Hair follicle dermal papilla cell (primary cell): ENCODE measurements at places on chromosomes 3 and 15. TPM values are rescaled to one million over a fixed set of nuclear protein-coding genes. Genes with fewer than 3 reads are reported as not detected.

The GXYLT2 gene
- total RNA-seq: 37.8 and 48.0 TPM in 2 replicates

The C2CD4B gene
- not detected in 2 replicates for total RNA-seq

The LXN gene
- total RNA-seq: 9.1 and 13.6 TPM in 2 replicates

The AHSG gene
- not detected in 2 replicates for total RNA-seq

The SLC4A7 gene
- total RNA-seq: 111 and 136 TPM in 2 replicates

The CLDN16 gene
- total RNA-seq: not detected in 2 replicates

The BAHD1 gene
- total RNA-seq: 13.7 and 17.8 TPM in 2 replicates

The CFAP100 gene
- not detected in 2 replicates for total RNA-seq

The MEGF11 gene
- total RNA-seq: under 0.01 TPM in 1 of 2 replicates, not detected in the other

The TMEM266 gene
- 0.12 and 0.16 TPM in 2 replicates for total RNA-seq

The GOLGA8J gene
- total RNA-seq: not detected in 2 replicates

The FOXB1 gene
- not detected in 2 replicates for total RNA-seq

The OXSR1 gene
- total RNA-seq: 53.2 and 56.1 TPM in 2 replicates

The DUOXA2 gene
- not detected in 2 replicates for total RNA-seq

The ACTRT3 gene
- 9.2 TPM in 2 replicates for total RNA-seq

The ACOX2 gene
- 24.7 and 28.1 TPM in 2 replicates for total RNA-seq

The RTP3 gene
- not detected in 2 replicates for total RNA-seq

The AMT gene
- 0.49 and 1.9 TPM in 2 replicates for total RNA-seq

The GALNT15 gene
- total RNA-seq: 8.3 and 9.4 TPM in 2 replicates

The C3orf80 gene
- total RNA-seq: under 0.01 and 0.61 TPM in 2 replicates

The GP9 gene
- total RNA-seq: not detected in 2 replicates

The PRR20G gene
- total RNA-seq: not detected in 2 replicates

The DNAJA4 gene
- 2.2 and 3.9 TPM in 2 replicates for total RNA-seq

The ADAMTS9 gene
- total RNA-seq: 5.8 and 10.2 TPM in 2 replicates

The GPR156 gene
- total RNA-seq: 1.5 TPM in 2 replicates

The MAP2K5 gene
- 7.3 TPM in 2 replicates for total RNA-seq

The EPHB3 gene
- 13.6 and 21.4 TPM in 2 replicates for total RNA-seq

The EFCC1 gene
- total RNA-seq: not detected in 2 replicates

The TGM4 gene
- total RNA-seq: not detected in 2 replicates

The MME gene
- 1,376 and 1,611 TPM in 2 replicates for total RNA-seq

The CEP19 gene
- 2.8 and 3.0 TPM in 2 replicates for total RNA-seq

The NRG4 gene
- not detected in 2 replicates for total RNA-seq

The ARGFX gene
- total RNA-seq: not detected in 2 replicates

The CD200 gene
- total RNA-seq: 0.12 TPM in 1 of 2 replicates, not detected in the other

The OXNAD1 gene
- total RNA-seq: 7.4 and 9.7 TPM in 2 replicates

The MEX3B gene
- total RNA-seq: 2.3 and 4.4 TPM in 2 replicates

The ANKUB1 gene
- total RNA-seq: 0.16 TPM in 1 of 2 replicates, not detected in the other

The ZNF710 gene
- total RNA-seq: 19.7 and 25.2 TPM in 2 replicates

The ANKRD34C gene
- not detected in 2 replicates for total RNA-seq

The INTS14 gene
- 34.9 and 36.5 TPM in 2 replicates for total RNA-seq

The BNIP2 gene
- 124 and 138 TPM in 2 replicates for total RNA-seq

The SEMA5B gene
- 0.12 TPM in 1 of 2 replicates, not detected in the other for total RNA-seq

The GOLGA8S gene
- total RNA-seq: not detected in 2 replicates

The FSIP1 gene
- 8.3 and 15.4 TPM in 2 replicates for total RNA-seq

The PARL gene
- total RNA-seq: 24.2 and 24.4 TPM in 2 replicates

The ARHGEF26 gene
- total RNA-seq: 0.61 and 1.3 TPM in 2 replicates
